ENCODE measurements at places on chromosomes 7 and 10.

DNA sequence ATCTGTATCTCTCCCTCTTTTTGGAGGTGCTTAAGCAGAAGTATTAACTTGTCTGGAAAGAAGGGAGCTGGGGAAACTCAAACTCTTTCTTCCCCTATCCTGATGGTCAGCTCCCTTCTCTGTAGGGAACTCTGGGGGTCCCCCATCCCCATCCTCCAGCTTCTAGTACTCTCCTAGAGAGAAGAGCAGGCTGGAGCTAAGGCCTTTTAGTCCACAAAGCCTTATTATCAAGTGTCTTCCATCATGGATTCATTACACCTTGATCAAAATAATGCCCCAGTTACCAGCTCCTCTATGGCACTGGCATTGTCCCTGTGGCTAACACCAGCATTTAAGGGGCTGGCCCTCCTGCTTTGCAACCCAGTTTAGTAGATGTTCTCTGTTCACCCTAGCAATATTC is 35.7 kb downstream of the CADPS2 start:
- DNase-seq: no peak

DNA sequence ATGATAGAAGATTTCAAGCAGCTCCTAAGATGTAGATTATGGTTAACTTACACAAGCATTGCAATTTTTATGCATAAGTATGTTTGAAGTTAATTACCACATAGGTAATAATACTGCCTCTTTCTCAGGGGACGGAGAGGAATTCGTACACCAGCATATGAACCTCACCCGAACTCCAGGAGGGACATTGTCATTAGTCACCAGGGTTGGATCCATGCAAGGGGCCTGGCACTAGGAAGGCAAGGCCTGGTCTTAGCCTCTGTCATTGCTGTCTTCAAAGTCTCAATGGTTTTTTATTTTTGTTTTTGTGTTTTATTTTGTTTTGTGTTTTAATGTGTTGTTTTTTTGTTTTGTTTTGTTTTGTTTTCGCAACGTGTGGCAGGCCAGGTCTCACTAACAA is 145.6 kb upstream of the PPP2R2D start:
- no peak for DNase-seq

DNA sequence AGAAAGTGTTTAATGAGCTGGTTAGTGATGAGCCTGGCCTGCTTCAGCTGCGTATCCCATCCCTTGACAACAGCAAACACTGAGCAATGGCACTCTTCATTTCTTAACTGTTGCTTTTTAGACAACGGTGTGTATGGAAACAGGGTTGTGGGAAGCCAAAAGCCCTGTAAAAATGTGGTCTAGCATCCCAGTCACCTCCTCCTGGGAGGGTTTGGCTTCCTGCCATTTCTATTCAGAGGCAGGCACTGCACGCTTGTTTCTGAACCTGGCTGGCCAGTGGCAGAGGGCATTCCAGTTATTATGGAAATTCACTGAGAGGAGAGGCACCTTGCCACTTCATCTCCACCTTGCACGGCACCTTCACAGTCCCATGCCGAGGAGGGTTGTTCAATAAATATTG is 123.0 kb upstream of the ADARB2 start:
- DNase-seq: no peak

DNA sequence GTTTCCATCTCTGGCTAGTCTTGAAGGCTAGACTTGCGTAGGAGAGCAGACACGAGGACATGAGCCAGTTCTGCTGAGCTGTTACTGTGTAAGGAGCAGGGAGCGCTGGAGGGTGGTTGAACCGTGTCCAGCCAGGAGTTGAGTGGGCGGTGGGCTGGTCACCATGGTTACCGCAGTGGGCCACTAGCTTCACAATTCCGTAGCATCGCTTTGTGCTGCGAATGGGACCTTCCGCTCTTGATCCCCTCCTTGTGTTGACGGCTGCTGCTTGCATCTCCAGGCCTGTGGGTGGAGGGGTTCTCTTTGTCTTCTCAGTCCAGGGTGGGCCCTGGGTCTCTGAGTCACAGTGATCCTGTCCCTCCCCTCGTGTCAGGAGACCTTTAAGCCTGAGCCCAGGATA is 49.4 kb upstream of the OCM start:
- no peak for DNase-seq

DNA sequence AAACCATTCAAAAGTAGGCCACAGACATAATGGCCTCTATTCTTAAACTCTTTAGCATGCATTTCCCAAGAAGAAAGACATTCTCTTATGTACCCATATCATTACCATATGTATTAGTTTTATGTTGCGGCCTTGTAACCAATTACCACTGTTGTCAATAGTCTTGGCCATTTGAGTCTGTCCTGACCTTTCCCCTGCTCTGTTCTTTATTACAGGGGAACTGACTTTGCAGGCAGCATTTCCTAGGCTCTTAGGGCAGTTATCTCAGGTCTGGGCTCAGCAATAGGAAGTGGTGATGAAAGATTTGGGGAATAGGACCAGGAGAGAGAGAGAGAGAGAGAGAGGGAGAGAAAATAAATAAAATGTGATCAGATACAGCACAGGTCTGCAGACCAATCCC is 194.5 kb upstream of the LRGUK start:
- no peak for DNase-seq

DNA sequence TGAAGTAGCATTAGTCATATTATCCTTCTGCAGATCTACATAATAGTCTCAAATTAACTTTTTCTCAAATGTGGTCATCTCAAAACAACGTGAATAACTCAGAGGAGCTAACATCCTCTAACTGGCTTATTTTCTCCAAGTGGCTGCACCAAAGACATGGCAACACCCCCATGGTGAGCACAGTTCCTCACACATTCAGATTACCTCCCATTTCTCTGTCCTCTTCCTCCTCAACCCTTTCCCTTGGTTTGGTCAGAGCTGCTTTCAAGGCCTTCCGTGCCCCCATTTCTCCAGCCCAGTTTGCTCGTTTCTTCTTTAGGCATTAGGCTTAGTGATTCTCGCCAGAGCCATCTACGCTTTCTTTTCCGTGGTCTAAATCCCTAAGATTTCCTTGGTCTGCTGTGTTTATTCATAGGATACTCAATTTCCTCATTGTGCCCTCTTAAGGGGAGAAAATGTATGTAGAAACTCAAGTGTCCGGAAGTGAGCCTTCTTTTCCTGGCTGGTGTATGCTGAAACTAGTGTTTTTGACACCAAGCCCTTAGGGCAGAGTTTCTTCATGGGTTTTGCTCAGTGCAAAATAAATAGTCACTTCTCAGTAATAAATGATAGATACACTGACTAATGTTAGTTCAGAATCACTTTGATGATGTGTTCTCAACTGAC is 2.6 kb downstream of the MET start:
- no peak for DNase-seq
